AG20443 (cell line): ENCODE measurements at places on chromosomes 16 and 17.

DNA sequence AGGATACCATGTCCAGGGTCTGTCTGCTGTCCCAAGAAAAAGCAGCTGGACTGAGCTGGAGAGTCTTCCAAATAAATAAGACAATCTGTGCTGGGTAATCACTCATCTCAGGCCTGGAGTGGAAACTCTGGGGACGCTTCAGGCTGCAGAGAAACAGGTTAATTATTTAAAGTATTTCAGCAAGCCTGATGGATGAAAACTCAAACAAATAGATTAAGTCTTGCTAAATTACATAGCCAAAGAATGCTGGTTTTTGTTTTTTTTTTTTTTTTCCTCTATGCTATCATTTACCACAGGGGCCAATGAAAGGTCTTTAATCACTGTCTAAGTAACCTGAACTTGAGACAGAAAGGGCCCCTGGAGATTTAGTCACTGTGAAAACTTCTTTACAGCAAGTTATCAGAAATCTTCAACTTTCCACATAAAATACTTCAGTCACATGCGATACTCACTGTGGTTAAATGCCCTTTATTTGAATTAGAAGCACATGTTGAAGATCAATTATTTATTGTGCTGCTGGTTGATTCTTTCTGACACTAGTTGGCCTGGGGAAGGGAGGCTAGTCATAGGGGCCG is 31.0 kb upstream of the KCNJ2 start:
- peak; percentile 33 for DNase-seq

DNA sequence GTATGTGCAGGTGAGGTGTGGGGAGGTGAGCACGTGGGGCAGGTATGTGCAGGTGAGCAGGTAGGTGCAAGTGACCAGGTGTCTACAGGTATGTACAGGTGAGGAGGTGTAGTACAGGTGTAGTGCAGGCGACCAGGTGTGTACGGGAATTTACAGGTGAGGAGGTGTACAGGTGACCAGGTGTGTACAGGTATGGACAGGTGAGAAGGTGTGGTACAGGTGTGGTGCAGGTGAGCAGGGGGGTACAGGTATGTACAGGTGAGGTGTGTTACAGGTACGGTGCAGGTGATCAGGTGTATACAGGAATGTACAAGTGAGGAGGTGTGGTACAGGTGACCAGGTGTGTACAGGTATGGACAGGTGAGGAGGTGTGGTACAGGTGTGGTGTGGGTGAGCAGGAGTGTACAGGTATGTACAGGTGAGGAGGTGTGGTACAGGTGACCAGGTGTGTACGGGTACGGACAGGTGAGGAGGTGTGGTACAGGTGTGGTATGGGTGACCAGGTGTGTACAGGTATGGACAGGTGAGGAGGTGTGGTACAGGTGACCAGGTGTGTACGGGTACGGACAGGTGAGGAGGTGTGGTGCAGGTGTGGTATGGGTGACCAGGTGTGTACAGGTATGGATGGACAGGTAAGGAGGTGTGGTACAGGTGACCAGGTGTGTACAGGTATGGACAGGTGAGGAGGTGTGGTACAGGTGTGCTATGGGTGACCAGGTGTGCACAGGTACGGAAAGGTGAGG is 12.8 kb upstream of the DBNDD1 start:
- DNase-seq = peak; percentile 69

DNA sequence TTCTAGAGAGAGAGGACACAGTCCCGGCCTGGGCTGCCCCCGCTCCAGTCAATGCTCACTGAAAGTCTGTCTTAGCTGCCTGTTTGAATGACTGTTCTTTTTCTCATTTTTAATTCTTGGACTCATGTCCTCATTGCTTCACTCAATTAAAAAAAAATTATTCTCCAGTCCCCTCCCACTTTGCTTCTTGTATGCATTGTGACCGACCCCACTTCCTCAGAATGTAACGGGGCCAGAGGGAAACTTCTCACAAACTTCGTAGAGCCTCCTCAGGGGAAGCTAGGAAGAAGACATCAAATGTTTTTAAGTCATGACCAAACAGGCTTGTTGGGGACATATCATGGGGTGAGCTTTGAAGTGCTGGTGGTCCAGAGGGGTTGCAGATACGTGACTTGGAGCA is 113.2 kb downstream of the CCDC182 start:
- no peak for DNase-seq

GRCh38 chr16:87365021-87365713 is 18.4 kb downstream of the FBXO31 start:
- DNase-seq = no peak

DNA sequence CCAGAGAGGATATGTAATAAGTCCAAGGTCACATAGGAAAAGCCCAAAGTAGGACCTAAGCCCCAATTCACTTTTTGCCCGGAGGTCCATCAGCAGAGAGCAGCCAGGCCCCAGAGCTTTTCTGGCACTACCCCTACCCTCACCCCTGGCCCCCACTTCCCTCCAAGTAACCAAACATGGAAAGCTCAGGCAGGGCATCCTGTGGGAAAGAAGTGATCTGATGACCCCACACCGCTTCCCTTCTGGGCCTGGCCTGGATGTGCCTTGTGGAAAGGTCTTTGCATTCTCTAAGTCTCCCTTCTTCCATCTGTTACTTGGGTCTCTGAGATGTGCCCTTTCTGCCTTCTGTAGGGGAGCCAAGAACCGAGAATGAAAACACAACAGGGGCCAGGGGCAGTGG is 136.9 kb downstream of the TMEM132E start:
- no peak for DNase-seq

DNA sequence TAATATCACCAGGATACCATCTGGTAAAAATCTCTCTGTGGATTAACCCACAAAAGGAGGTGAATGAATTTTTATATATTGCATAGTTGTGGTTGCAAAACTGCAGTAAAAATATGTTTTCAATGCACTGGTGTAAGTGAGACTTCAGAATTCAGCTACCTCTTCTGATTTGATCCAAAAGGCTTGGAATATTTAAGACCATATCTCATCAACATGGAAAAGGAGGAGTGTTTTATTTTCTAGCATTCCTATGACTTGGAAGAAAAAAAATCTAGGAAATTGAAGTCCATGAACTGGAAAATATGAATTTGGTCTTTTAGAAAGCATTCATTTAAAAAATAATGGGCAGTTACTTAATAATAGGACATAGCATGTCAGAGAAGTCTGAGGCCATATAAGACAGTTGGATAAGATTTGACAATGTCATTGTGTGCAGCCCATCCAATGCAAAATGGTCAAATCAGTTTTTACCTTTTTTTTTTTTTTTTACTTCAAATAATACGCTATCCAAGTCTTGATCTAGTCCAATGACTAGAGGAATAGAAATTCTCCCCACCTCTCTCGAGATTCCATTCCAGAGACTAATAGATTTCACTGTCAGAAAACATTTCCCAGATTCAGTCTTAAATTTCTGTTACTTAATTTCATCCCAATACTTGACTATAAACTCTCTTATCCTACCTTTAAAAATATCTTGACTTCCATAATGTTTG is 364.9 kb upstream of the PMFBP1 start:
- DNase-seq = peak; percentile 21

- no peak for DNase-seq
Measured at GRCh38 chr17:56727876-56728617, 105.7 kb downstream of the C17orf67 start.

DNA sequence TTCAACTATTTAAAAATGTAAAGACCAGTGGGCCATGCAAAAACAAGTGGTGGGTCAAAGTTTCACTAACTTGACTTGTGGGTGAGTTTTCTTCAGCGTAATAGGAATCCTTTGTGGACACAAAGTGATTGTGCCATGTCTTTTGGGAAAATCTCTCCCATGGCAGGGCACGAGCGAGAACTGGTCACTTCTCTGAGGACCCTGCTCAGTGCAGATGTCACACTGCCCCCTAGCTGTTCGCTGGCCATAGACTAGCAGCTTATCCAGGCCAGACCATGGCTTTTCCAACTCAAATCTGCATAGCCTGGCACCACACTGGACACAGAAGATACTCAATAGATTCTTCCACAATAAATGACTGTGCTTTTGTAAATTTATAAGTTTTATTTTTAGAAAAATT is 306.0 kb upstream of the CCL2 start:
- no peak for DNase-seq

DNA sequence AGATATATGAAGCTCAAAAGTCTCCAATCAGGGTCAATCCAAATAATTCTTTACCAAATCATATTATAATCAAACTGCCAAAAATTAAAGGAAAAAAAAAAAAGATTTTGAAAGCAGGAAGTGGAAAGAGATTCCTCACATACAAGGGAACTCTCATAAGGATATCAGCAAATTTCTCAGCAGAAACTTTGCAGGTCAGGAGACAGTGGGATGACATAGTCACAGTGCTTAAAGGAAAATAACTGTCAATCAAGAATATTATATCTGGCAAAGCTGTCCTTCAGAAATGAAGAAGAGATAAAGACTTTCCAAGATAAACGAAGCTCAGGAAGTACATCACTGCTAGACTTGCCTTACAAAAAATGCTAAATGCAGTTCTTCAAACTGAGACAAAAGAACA is 40.0 kb upstream of the CDYL2 start:
- no peak for DNase-seq
